ENCODE measurements at places on chromosomes 2 and 18.

DNA sequence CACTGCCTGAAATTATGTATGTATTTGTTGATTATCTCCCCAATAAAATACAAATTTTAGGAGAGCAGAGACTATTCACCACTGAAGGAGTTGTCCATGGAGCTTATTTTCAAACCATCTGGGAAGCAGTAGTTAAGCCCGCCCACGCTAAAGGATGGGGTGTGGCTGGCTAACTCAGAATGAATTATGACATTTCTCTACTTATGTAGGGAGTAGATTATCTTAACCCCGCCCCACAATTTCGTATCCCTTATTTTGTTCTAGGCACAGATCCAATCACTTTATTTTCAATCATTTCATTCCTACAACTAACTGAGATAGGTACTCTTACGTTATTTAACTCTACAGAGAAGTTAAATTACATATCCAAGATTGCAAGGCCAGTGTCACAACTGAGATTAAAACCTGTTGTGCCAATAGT lies 1.4 kb upstream of the LAPTM4A start:
- DNase-seq: peak; percentile 76

- no peak for DNase-seq
These were observed 236.5 kb upstream of the NT5C1B start for GRCh38 chr2:18825838-18826237.

- no peak for DNase-seq
These were observed 388.7 kb downstream of the TNS1 start for GRCh38 chr2:217614096-217614495.

DNA sequence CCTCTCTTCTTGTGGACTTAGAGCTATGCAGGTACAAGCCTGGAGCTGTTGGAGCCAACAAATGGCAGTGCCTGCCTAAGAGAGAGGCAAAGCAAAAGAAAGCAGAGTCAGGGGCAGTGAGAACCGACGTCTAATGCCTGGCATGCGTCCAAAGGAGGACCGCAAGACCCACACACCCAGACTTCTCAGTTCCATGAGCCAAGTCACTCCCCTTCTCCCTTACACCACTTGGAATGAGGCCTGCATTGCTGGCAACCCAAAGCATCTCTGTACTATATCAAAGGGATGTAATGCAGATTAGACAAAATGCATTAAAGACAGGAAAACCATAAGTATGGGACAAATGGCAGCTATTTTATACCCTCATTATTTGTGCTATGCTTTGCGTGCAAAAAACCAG lies 49.9 kb upstream of the RNU4ATAC start:
- DNase-seq: no peak

DNA sequence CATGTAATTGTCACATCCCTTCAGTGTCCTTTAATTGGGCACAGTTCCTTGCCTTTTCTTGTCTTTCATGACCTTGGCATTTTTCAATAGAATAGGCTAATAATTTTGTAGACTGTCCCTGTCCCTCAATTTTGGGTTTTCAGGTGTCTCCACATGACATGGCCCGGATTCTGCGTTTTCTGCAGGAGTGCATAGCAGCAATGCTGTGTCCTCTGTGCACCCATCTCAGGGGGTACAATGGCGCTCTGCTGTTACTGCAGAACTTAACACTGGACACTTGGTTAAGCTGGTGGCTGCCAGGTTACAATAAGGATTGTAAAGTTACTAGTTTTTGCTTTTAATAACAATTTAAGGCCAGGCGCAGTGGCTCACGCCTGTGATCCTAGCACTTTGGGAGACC lies 51.3 kb downstream of the INPP5D start:
- no peak for DNase-seq

GRCh38 chr2:210072922-210073509 lies 70.6 kb downstream of the RPE start:
- DNase-seq: no peak

DNA sequence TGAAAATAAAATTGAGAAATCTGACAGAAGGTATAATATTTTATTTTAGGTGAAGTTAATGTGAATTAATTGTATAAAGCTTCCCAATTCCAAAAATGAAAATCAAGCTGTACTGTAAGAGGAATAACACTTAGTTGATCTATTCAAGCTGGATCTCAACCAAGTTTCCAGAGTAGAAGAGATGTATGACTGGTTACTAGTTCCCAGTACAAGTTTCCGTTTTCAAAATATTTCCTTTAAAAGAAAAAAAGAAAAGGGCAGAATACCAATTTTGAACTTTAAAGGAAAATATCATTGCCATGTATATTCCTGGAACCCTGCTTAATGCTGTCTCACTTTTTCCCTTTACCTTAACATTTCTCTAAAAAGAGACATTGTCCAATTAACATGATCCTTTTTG lies 308.5 kb downstream of the IRS1 start:
- no peak for DNase-seq

GRCh38 chr2:172600557-172601008 lies 44.7 kb downstream of the PDK1 start:
- DNase-seq: no peak

GRCh38 chr2:138846216-138846821 lies 66.1 kb upstream of the NXPH2 start:
- no peak for DNase-seq

DNA sequence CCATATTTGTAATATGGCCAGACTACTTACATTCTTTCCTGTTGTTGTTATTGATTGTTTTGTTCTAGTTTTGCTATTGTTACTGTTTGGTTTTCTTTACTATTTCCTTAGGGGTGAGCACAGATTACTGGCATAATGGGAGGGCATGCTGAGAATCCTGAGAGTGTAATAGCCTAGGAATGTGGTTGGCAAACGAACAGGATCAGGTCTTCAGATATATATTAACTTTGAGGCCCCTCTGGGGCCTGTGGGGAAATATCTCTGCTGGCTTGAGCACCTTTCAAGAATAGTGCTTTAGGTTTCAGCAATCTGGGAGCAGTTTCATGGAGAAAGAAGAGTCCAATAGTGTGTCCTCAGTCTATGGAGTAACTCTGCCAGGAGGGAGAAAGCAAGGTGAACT lies 144.4 kb downstream of the THSD7B start:
- no peak for DNase-seq

- DNase-seq: no peak
These were observed 7.9 kb downstream of the HS6ST1 start for GRCh38 chr2:128310761-128311160.

DNA sequence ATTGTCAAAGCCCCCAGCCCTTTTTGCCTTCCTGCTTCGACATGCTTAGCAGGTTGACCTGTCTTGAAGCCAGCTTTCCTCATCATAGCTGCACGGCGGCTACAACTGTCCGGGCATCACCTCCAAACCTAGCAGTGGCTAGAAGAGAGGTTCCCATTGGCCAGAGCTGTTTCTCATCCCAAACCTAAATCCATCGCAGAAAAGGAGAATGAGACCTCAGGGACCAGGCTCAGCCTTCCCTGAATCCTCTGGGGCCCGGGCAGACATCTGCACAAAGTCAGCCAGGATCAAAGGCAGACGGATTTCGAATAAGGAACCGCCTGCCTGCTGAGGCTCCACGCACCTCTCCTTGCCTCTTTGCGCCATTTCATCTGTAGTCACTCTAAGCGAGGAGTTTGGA lies 101.7 kb upstream of the SLC66A3 start:
- no peak for DNase-seq

DNA sequence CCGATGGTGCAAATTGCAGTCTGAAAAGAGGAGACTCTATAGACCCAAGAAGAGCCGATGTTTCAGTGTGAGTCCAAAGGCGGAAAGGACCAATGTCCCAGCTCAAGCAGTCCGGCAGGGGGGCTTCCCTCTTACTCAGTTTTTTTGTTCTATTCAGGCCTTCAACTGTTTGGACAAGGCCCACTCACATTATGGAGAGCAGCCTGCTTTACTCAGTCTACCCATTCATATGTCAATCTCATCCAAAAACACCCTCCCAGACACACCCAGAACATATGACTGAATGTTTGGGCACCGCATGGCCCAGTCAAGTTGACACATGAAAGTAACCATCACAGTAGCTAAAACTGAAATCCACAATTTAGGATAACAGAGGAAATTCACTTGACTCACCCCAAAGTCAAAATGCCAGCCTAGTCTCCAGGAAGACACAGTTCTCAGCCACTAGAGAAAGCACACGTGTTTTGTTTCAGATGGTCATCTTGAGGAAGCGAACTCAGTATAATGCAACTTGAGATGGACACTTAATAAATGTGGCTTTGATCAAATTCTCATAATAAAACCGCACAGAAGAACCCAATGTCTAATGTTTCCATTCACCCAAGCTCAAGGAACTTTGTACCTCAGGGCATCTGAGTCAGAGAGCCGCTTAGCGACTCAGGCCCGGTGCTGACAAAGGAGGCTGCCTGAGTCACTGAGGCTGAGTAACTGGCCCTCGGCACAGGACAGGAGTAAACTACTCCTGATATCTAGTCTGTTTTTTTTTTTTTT lies 2.4 kb downstream of the FHL2 start:
- DNase-seq: no peak

DNA sequence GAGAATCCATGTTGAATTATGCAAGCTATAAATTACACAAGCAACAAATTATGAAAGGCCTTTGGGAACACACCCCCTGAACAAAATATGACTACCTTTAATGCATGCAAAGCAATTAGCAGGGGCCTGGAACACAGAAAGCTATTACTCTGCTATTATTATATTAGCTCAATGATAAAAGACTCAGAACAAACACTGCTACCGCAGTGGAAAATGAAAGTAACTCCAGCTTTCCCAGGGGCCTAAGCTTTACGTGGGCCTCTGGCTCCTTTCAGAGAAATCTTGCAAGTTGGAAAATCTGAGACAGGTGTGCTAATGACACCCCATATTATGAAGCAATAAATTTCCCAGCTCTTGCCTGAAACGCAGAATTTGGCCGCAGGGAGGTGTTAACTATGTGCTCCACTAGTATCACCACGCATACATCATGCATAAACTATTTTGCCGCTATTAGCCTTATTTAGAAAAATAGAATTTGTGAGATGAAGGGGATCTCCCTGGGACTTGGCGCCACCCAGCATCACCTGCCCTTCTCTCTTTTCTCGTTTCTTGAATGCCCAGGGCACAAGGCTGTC lies 321.6 kb upstream of the LYPD1 start:
- no peak for DNase-seq

DNA sequence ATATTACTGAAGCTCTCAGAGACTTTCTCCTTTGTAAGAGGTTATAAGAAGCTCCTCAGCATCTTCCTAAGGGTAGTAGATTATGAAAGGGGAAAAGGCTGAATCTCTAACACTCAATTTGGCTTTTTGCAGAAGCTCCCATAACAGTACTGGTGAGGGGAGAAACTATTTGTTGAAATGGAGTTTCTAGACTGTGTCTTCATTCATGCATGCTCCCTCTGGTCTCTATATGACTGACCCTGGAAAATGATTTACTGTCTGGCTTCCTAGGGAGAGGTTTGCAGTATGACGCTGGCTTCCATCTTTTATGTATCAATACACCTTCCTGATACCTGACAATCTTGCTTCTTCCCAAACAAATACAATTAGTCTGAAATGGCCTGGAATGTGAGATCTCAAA lies 63.9 kb downstream of the LDAH start:
- DNase-seq: no peak

Measured in Right ventricle myocardium superior (tissue), 1 donor.